ENCODE measurements at places on chromosomes 1 and 21.

DNA sequence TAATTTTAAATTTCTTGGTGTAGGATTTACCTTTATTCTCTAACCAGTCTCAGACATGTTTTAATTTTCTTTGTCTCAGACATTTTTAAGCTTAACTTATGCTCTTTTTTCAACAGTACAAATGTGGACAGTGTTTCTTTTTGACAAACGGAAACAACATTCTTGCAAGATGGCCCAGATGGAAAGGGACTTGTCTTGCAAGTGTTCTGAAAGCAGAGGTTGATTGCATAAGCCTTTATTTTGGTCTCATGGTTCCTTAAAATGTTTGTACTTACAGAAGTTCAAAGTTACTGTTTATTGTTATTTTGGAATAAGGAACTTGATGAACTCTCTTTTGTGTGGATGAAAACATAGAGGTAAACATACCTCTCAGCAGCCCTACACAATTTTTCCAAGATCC is 22.9 kb downstream of the SMAP2 start:
- no peak for DNase-seq

DNA sequence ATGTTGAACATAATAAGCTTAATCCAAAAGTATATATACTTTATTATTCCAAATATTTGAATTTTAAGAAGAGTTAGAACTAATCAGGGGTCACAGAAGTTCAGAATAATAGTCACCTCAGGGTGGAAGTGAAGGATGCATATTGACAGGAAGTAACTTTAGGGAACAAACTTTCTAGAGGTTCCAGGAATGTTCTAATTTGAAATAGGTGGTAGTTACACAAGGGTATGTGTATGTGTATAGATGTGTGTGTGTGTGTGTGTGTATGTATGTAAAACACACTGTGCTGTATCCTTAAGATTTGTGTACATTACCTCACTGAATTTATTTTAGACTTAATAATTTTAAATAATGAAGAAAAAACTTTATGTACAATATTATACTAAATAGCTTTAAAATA is 110.4 kb downstream of the ACBD6 start:
- DNase-seq, result no peak

DNA sequence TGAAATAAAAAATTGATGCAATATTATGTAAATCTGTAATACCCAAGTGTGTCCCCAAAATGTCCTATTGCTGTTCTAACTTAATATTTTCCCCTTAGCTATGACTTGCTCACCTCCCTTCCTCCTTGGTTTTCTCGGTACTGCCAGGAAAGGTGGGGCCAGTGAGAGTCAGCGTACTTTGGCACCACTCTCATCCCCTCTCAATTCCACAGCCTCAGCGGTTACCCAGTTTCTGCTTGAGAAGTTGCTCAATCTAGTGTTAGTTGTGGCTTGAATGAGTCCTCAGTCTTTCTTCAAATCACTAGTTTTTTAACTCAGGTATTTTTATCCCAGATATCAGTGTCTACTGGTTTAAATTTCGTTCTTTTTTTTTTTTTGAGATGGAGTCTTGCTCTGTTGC is 32.3 kb downstream of the BCAS2 start:
- DNase-seq, result no peak

DNA sequence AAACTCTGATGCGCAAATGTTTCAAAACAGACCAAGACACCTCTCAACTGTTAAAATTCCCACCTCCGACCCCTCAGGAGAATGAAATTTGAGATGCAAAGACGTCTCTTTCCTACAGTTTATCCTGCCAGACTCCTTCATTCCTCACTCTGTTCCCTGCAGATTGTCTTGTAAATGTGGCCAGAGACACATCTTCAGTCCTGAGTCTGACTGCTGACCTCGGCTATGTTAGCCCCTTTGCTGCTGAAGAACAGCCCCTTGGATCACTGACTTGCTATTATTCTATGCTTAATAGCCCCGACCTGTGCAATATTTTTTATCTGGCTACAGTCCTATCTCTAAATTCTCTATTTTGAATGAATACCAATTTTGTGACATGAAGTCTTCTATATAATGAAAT is 16.6 kb upstream of the ESRRG start:
- no peak for DNase-seq

DNA sequence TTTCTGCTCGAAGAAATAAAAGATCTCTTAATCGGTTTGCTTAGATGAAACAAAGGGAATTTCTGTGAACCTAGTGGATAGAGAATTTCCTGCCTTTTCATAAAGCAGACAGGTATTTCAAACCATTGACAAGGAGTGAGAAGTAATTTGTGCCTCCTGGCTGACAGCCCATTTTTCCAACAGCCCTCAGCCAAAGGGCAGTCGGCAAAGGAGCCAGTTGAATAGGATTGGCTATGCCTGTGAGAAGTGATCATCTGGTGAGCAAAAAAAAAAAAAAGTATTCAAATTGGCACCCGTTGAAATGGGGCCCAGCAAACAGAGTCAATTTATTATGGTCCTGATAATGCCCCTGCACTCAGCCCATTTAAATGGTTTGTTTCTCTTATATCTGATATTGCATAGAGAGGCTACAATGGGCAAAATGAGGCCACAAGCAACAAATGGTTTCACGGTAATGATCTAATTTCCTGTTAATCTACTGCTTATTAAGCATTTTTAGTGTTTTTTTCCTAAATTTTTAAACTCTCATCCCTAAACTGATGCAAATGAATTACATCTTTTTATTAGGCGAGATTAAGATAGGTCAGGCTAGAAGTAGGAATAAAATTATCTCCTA is 477.5 kb downstream of the NUF2 start:
- no peak for DNase-seq

DNA sequence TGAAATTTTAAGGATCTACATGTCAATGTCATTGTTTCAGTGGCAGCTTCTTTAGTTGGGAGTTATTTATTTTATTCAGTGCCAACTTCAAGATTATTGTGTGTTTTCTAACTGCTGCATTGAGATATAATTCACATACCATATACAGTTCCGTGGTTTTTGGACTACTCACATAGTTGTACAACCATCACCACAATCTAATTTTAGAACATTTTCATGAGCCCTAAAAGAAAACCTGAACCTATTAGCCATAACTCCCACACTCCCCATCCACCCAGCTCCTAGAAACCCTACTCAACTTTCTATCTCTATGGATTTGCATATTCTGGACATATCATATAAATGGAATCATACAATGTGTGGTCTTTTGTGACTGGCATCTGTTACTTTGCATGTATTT is 220.0 kb downstream of the LRRC40 start:
- no peak for DNase-seq

- DNase-seq, result no peak
These were observed 2.3 kb downstream of the DESI2 start for GRCh38 chr1:244655186-244655585.

GRCh38 chr1:47418681-47419325 is 2.7 kb downstream of the FOXE3 start:
- DNase-seq, result no peak

- DNase-seq, result no peak
These were observed 64.4 kb downstream of the MAP3K7CL start for GRCh38 chr21:29194847-29195246.
